CD4-positive, alpha-beta memory T cell (primary cell): ENCODE measurements at places on chromosomes 3 and 15. TPM values are rescaled to one million over a fixed set of nuclear protein-coding genes. Genes with fewer than 3 reads are reported as not detected.

DNA sequence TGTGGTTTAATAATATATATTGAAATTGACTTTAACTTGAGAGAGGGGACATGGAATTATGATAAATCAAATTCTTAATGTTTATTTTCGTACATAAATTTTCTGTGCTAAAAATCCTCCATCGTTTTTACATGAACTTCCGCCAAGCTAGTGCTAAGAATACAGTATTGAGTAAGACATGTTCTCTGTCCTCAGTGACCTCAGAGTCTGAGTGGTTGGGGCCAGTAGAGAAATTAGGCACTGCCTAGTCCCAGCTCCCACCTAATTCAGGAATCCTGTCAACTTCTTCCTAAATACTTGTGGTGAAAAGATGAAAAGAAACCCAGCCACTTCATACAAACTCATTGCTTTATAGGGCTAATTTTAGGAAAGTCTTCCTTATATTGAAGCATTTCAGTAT, 110.3 kb downstream of the PPP2R3A start:
- no peak overlapping the region for H3K27ac ChIP-seq
- no peaks in the 10 kb centered on the region for H3K27me3 ChIP-seq
- H3K4me3 ChIP-seq = no peak overlapping the region
- no peaks in the 10 kb centered on the region for H3K4me1 ChIP-seq

Gene NCEH1
- total RNA-seq = 5.1 TPM

- H3K4me3 ChIP-seq = no peak overlapping the region
- H3K36me3 ChIP-seq = no peaks in the 10 kb centered on the region
- H3K4me1 ChIP-seq = no peaks in the 10 kb centered on the region
- H3K27ac ChIP-seq = no peak overlapping the region
- no peak for DNase-seq
- H3K27me3 ChIP-seq = no peaks in the 10 kb centered on the region
These were observed 8.3 kb upstream of the LMOD3 start for GRCh38 chr3:69130689-69131088.

DNA sequence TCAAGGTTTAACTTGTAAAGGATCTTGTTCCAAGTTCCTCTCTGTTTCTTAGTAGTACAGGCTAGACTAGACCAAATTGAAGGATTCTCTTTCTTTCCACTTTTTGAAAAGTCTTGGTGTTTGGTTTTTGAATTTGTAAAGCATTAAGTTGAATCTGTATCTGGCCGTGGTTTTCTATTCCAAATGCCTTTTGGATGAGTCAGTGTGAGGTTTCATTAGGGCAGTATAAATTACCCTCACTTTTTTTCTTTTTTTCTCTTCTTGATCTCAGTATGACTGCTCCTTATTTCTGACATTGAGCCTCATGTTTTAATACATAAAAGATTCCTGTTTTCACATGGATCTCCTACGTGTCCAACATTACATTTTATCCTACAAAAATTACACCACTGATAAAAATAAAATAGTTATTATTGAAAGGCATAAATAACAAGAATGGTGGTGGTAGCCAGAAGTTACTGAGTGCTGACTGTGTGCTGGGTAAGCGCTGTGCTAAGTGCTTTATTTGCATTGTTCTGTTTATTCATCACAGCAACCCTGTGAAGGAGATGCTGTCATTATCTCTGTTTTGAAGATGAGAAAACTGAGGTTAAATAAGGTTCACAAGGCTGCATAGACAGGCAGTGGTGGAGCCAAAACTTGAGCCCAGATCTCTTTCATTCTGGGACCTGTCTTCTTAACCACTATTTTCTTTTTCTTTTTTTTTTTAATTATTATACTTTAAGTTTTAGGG, 48.3 kb downstream of the MITF start:
- no peak overlapping the region for H3K27ac ChIP-seq
- no peaks in the 10 kb centered on the region for H3K4me1 ChIP-seq
- H3K27me3 ChIP-seq = no peaks in the 10 kb centered on the region
